ENCODE measurements at places on chromosomes 12 and 14.

DNA sequence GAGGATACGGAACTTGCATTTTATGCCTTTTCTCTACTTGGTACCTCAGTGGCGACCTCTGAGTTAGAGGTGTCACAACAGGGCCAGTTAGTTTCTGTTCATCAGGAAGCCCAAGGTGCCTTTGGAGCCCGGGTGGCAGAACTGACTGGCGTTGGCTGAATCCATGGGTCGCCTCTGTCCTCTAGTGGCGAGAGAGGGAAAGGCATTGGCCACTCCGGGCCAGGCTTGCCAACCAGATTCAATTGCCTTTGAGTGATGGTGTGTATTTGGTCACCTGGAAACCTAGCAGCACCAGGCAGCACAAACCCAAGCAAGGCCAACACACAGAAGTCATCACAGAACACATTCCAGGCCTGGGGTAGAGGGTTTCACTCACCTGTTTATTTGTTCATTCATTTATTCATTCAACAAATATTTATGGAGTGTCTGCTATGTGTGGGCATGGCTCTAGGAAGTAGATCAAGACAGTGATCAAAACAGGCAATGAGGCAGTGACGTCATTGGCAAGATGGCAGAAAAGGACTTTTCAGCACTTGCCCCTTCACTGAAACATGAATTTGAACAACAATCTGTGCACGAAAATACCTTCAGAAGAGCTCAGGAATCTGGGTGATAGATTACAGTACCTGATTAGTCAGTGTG lies 40.5 kb upstream of the KCNA5 start:
- no peak for DNase-seq

DNA sequence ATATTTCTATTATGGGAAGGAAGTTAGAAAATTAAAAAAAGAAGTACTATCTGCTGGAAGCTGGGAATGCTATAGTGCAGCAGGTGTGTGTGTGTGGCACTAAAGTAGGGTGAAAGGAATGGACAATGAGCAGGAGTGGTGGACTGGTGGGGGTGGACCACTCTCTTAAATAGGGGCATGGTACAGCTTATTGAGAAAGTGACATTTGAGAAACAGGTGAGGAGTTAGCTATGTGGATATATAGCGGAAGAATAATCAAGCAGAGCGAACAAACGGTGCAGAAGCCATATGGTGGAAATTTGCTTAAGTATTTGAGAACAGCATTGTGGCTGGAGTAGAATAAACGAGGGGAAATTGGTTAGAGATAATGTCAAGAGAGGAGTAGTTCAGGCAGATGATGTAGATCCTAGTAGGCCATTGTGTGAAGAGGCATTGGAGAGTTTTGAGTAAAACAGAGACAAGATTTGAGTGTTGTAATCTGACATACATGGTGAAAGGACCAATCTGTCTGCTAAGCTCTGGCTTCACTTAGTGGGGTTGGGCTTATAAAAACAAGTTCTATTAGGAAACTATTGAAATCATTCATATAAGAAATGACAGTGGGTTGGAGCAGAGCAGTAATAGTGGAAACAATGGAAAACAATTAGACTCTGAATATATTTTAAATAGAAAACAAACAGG lies 149.2 kb upstream of the SYT10 start:
- DNase-seq: no peak

DNA sequence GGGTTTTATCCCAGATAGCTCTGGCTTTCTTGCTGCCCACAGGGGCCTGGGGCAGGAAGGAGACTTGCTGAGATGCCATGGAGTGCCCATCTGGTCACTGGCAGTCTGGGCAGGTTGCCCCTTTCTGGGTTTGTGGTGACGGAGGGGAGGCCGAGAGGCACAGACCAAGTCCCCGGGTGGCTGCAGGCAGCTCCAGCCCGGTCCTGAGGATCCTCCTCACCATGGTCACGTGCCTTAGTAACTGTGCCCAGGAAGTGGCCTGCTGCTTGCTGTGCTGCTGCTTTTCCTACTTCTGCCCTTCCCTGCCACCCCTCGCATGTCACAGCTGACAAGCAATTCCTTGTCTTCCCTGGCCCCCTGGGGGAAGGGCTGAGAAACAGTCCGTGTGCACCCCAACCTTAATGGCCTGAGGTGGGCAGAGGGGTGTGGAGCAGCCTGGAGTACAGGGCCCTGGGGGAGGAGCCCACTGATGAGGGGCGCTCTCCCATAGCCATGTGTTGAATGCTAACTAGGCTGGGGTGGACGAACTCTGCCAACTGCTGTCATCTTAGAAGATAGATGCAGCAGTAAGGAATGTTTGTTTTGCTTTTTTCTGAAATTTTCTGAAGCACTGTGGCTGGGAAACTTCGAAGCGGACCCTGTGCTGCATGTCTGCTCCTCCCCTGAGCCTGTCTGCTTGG lies 54.9 kb upstream of the SRSF5 start:
- DNase-seq: no peak

- DNase-seq: no peak
Observed at GRCh38 chr12:73935817-73936216, 601.8 kb upstream of the ATXN7L3B start.

DNA sequence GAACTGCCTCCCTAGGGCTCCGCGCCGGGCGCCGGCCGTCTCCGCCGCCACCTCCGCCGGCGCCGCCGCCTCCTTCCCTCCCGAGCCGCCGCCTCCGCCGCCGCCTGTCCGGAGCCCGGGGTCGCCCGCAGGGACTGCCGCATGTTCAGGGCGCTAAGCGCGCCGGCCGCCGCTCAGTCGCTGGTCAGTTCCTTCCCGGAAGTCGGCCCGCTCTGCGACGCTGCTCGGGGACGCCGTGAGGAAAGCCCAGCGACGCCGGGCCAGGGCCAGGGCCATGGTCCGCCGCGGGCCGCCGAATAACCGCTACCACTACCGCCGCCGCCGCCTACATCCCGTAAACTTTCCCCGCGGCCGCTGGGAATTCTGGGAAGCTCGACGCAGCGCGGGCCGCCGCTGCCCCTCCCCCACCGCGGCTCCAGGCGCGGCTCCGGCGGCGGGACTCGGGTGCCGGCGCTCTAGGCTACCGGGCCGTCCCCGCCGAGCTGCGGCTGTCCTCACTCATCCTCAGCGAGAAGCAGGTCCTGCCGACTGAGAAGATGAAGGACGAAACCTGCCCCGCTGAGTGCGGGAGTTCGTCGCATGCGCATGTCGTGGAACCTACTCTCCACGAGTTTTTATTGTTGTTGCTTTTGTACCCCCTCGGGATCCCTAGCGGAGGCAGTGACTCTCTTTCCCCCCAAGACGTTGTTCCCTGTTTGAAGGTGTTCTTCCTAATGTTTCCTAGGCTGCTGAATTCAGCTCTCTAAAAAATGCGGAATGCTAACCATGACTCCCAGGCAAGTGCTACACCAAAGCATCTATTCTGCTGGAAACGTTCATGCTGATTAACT lies at the start of gene SAV1:
TSS of gene SAV1 (minus strand) at position 311 of the 830 bp plus-strand sequence. CDS start 339 bp downstream, outside the sequence.
- peak; percentile 24 for DNase-seq

Measured in central memory CD4-positive, alpha-beta T cell (primary cell).